CD4-positive, alpha-beta T cell treated with Interleukin-15 for 4 hours (primary cell): ENCODE measurements at places on chromosomes 7 and 10.

DNA sequence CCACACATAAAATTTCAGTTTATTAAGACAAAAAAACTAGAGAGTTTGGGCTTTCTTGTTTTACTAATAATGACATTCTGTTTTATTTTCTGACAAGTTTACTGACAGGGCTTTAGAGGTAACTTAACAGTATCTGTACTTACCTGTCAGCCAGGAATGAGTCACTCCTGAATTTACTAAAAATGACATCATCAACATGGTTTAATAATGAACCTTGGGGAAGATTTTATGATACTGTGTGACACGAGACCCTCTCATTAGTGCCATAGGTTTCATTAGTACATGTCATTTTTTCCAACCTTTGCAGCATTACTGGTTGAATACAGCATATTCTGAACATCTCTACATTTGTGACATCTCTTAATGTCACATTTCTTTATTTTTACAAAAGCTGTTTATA is 131.1 kb downstream of the KCND2 start:
- no peak for DNase-seq

DNA sequence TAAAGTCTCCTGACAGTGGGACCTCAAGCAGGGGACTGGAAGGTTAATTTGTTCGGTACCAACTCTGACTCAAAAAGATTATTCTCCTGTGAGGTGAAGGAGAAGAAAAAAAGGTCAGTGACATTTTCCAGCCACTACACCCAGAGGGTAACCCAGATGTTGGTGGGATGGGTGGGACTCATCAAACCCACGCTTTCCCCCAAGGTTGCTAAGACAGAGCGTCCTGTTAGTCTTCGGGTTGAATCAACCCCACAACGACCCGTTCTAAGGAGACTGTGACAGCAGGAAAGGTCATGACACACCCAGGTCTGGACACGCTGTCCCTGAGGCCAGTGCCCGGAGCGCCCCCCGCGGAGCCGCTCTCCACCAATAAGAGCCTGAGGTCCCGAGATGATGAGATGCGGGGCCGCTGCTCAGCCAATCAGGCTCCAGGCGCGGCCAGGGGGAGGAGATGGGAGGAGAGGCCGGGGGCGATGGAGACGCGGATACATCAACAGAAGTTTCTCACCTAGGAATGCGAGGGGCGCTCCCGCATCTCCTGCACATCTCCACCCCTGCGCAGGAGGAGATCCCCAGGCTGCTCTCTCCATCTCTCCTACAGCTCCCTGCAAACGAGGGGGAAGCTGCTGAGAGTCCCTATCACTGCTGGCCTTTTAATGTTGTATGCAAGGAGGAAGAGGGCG is at the start of gene WNT16:
Gene WNT16 (plus strand): TSS at position 493 of the 683 bp plus-strand sequence. CDS start 293 bp downstream, outside the sequence.
- DNase-seq = no peak

GRCh38 chr7:150311711-150312110 is 11.4 kb upstream of the LRRC61 start:
- DNase-seq = no peak

- DNase-seq = no peak
Measured at GRCh38 chr7:55120501-55121198, 101.8 kb downstream of the EGFR start.

DNA sequence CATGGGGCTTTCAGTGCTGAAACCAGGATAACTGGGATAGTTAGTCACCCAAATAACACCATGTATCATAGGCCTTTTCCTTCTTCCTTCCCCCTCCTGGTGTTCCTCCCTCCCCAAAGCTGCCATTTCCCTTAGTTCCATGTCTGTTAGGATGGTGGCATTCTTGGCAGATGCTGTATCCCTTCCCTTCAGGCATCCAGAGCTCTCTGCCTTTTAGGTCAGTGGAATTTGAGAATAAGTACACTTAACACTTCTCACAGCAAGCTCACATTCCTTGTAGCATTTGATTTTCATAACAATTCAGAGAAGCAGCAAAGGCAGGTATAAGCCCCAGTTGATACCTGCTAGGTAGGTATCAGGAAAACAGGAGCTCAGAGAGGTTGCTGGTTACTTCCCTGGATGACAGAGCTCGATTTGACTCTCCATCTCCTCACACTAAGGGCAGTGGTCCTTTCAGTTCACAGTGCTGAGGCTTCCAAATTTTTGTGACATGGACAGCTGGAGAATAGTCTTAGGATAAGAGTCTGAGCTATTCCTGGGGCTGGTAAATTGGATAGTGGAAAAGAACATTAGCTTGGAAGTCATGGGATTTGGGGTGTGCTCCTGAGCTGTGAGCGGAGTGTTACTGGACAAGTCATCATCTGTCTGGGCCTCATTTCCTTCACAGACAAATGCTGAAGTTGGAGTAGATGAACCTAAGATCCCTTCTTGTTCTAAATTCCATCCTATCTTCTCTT is 108.7 kb upstream of the RHOBTB1 start:
- DNase-seq = no peak

GRCh38 chr7:105011141-105011830 is 2.7 kb upstream of the KMT2E start:
- DNase-seq = no peak

DNA sequence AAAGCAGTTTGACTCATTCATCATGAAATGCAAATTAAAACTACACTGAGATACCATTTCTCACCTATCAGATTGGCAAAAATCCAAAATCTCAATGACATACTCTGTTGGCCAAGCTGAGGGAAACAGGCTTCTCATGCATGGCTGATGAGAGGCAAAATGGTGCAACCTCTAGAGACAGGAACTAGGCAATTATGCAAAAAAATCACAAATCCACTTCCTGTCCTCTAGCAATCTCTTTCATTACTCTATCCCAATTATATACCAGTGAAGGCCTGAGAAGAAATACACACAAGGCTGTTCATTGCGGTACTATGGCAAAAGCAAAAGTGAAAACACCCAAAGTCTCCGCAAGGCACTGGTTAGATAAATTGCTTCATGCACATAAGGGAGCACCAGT is 25.9 kb upstream of the PTPRN2 start:
- DNase-seq = no peak

- peak; percentile 63 for DNase-seq
Measured at GRCh38 chr10:124626759-124627380, 117.3 kb downstream of the FAM53B start.

DNA sequence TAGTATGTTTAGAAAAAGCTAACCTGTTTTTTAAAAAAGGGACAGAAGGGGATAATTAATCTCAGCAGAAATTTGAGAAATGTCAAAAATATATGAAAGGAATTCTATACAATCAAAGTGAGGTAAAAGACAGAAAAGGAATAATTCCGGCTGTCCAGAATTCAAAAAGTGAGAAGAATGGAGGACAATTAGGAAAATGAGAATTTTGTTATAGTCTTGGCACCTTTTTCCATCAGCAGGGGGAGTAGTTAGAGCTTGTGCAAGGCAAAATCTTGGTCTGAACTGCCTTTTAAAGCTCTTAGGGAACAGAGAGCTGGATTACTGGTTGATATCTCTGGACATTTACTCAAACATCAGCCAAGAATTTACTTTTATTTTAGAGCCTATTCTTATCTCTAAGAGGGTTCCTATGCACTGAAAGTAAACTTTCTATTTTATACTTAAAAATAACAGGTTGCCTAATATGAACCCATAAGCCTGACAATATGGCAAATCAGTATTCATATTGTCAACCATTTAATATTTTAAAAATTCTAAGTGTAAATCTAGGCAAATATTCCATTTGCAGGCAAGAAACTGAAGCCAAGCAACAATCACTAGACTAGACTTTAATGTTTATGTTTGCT is 185.6 kb downstream of the ANK3 start:
- DNase-seq = peak; percentile 3

DNA sequence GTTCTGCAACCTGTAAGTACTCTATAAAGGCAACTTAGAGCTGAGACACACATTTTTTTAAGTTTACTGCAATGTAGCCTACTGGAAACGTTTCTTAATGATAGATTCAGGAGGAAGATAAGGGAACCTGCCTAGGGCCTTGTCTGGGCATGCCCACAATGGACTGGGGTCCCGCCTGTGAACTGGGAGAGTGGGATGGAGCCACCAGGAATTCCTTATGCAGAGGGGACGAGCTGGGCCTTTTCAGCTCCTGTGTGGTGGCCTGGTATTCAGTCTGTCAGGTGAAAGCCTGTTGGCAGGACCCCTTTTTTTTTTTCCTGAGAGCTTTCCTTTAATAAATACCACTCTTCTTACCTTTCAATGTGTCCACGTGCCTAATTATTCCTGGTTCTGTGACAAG is 384.4 kb upstream of the ZWINT start:
- DNase-seq = no peak

DNA sequence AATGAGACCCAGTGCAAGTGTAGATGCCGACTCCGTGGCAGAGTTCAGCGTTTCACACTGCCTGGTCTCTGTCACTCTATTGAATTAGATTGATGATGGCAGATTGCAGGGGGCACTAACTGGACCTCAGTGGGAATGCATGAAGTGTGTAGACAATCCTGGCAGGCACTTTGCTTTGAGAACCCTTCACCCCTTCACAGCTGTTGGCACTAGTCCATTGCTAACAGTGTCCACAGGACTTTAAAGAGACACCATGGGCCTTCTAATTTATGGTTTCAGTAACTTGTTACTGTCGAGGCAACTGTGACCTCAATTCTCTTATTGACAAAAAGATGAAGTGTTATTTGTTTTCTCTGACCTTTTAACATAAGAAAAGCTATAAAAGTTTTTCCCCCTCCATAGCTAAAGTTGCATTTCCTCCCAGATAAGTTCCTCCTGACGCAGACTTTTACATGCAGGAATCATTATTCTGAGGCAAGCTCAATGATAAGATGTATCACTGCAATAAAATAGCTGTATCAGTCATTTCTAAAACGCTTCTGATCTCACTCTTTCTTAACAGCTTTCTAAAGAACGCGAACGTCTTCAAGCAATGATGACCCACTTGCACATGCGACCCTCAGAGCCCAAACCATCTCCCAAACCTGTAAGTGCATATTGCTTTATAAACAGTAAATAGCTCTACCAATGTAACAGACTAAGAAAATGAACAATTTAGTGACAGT is 238.9 kb downstream of the FOXP2 start:
- DNase-seq = no peak
